ENCODE measurements at places on chromosomes 1 and 21.

DNA sequence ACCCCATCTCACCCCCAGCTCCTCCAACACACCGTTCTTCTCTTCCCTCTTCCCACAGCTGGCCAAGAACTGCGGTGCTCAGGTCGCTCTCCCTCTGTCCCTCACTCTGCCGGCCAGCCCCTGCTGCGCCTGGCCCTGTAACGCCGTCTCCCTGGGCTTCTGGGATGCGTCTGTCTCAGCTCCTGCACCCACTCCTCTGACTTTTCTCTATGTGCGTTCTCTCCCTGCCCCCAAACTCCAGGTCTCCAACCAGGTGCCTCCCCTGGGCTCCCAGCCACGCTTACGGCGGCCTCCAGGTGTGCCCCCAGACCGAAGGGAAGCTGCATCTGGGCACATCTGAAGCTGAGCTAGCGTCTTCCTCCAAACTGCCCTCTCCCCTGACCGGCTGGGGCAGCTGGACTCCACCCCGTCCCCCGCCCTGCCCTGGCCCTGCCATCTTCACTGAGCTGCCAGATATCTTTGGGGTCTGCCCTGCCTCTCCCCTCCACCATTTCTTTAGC lies 2.6 kb downstream of the KRTAP10-12 start:
- no peak for DNase-seq

DNA sequence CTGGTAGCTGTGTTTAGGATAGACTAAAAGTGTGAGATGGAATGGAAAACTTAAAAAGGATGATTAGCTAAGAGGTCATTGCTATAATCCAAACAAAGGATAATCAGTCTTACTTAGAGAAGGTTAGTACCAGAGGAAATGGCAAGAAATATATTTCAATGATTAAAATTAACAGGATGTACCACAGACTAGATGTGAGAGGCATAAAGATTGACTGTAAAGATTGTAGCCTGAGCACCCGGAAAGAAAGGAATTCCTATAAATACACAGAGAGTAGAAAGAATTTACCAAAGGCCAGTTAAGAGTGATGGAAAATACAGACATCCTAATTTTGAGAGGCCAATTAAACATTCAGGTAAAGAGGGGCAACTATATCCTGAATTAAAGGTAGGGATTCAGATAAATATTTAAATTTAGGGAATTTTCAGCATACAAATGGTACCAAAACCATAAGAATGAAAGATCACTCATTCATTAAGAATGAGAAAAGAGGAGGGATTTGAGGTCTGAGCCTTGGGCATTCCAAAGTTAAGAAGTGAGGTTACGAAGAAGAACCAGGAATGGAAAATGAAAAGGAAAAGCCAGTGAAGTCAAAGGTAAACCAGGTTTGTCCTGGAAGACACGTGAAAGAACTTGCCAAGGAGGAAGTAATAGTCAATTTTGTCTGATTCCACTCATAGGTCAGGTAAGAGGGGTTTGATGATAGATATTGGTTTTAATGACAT lies 46.4 kb upstream of the RGS1 start:
- DNase-seq = no peak

DNA sequence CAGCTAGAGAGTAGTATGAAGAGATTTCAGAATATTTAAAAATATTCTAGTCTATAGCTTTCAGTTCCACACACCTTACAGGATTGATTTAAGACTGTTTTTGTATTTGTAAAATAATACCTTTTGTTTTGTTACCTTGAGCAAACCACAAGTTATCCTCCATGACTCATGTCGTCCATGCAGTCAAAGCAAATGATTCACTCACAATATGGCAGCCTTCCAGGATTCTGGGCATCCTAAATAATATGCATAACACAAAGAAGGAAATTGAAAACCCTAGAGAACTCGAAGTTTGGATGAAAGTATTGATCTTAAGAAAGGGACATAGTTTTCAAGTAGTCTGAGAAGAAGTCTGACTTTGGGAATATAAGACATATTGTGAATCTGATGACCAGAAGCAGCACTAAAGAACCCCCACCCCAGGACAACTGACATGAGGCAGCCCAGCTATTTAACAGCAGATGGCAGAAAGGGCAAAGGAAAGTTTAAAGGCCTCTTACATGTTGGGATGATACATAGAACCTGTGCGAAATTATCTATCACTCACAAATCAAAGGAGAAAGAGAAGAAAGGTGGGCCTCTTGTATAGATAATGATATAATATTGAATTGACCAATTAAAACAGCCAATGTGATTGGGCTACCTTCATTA lies 857.9 kb downstream of the BRINP3 start:
- no peak for DNase-seq

GRCh38 chr1:14810595-14811361 lies 212.3 kb downstream of the KAZN start:
- DNase-seq = no peak

GRCh38 chr1:231601824-231602672 lies 24.5 kb upstream of the DISC1 start:
- no peak for DNase-seq

Measured in NCI-H526 (cell line).